Germinal center (tissue), 1 donor: ENCODE measurements at places on chromosomes 16 and 17.

DNA sequence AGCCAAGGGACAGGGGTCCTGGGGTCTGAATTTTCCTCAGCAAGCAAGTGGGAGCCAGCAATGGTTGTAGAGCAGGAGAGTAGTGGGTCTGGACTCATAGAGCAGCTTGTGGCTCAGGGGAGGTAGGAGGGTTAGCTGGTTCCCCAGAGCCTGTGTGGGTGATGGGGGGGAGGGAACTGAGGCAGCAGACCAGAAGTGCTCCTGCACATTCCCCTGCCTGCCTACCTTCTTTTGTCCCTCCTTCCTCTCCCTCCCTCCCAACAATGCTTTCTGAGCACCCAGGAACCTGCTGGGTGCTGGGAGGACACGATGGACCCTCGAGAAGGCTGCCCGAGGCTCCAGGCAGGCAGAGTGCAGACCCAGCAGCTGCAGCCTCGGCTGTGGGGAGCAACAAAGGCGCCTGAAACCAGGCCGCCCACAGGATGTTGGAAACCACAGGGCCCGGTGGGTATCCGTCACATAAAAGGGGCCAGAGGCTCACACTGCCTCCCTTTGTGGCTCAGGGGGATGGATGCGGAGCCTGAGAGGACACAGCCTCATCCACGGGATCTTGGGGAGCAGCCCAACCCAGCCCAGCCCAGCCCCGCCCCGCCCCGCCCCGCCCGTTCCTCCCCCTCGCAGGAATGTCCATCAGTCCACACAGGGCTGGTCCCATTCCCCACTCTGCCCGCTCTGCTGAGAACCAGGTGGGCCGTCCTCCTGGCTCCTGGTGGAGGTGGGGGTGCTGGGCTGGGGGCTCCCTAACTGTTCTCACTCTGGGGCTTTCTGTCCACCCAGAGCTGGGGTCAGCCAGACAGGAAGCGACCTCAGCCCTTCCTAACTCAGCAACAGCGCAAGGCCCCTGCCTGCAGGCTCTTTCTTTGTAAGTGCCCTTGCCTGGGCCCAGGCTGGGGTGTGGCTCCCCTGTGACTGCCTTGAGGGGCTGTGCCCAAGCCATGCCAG lies 1.7 kb upstream of the NLRC3 start:
- DNase-seq = peak; percentile 56

- no peak for DNase-seq
These were observed 161.4 kb upstream of the C16orf82 start for GRCh38 chr16:26905336-26905735.

- DNase-seq = no peak
These were observed 200.1 kb downstream of the KCNJ2 start for GRCh38 chr17:70369391-70369790.

GRCh38 chr17:4540687-4541327 lies 14.4 kb downstream of the MYBBP1A start:
- no peak for DNase-seq

- DNase-seq = no peak
These were observed 87.9 kb downstream of the C16orf78 start for GRCh38 chr16:49461517-49461951.

DNA sequence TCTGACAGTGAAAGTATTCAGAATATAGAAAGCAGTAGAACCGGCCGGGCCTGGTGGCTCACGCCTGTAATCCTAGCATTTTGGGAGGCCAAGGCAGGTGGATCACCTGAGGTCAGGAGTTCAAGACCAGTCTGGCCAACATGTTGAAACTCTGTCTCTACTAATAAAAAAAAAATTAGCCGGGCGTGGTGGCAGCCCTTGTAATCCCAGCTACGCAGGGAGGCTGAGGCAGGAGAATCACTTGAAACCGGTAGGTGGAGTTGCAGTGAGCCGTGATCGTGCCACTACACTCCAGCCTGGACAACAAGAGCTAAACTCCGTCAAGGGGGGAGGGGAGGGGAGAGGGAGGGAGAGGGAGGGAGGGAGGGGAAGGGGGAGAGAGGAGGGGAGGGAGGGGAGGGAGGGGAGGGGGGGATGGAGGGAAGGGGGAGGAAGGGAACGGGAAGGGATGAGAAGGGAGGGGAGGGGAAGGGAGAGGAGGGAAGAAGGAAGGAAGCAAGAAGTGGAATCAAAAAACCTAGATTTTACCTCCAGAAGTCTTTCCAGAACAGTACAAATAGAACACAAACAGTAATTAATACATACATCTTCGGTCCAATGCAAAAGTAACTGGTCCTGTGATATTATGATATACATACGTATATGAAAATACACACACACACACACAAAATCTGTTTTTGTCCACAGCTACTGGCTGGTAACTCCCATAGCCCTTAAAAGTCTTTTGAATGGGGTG lies 10.9 kb upstream of the NT5C start:
- no peak for DNase-seq

GRCh38 chr16:73878611-73879010 lies 418.0 kb upstream of the PSMD7 start:
- DNase-seq = no peak

- DNase-seq = no peak
These were observed 86.2 kb downstream of the ABCC6 start for GRCh38 chr16:16137110-16137509.

GRCh38 chr16:867421-868385 lies 67.2 kb upstream of the GNG13 start:
- DNase-seq = no peak

- DNase-seq = no peak
These were observed at the start of gene SLC4A1 for GRCh38 chr17:44267818-44268490. Gene SLC4A1, minus strand, starts transcription at chr17:44268135. Its CDS starts 5,269 bp downstream, at chr17:44262866.

- DNase-seq = no peak
These were observed 77.0 kb downstream of the MRC2 start for GRCh38 chr17:62704381-62704971.

DNA sequence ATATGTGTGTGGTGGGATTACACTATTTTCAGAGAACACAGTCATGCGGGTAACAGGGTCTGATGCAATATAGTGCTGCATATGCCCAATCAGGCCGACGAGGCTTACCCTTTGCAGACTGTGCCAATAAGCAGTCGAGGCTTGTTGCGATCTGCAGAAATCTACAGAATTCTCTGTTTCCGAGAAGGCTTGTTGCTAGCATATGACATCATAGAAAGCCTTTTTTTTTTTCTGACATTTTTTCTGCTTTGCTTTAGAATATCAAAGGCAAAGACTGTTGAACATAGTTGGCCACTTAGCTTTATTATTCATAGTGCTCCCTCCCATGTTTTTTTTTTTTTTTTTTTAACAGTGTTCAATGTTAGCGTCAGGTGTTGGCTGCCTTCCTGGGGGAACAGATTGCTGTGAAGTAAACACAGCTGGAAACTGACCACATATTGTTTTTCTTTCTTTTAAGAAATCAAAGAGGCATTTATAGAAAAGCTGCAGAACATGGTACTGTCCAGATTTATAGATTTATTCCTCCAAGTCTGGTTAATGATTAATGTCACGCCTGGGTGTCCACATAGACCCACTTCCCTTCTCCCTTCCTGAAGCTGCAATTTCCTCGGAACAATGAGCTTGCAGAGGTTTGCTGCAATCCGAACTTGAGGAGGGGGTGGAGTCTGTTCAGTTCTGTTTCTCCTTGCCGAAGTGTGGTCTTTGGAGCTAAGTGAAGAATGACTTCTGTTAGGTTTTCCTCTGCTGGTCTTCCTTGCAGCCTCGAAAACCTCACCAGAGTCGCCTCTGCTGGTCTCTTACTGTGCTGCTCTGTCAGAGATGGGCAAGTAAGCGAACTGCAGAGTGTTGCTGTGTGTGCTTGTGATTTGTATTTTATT lies 87.3 kb downstream of the MAP2K6 start:
- DNase-seq = no peak

GRCh38 chr17:31696184-31696602 lies 162.9 kb downstream of the COPRS start:
- no peak for DNase-seq

DNA sequence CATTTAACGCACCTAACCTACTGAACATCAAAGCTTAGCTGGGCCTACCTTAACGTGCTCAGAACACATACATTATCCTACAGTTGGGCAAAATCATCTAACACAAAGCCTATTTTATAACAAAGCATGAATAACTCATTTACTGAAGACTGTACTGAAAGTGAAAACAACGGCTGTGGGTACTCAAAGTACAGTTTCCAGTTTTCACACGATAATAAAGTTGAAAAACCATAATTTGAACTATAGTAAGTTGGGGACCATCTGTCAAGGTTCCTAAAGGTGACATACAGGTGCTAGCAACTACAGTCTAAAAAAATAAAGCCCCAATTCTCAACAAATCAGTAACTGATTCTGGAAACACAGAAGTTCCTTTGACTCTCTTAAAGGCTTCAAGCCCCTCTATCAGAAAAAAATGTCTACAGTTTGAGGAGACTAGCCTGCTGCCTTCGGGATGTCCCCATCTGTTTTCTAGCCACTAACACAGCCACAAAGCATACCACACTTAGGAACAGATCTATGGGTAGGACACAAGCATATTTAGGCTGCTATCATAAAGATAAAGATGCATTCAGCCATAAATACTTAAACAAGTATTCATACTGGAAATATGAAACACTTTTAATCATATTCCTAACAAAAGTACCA lies 71.3 kb downstream of the KANSL1 start:
- no peak for DNase-seq

GRCh38 chr16:10385725-10386516 lies at the start of gene ATF7IP2:
Gene ATF7IP2, plus strand, starts transcription at chr16:10386061. Its CDS starts 44,560 bp downstream, at chr16:10430621.
- DNase-seq = peak; percentile 97

- DNase-seq = no peak
These were observed 131.9 kb downstream of the C16orf95 start for GRCh38 chr16:87185308-87185707.

GRCh38 chr17:68804777-68805520 lies 150.2 kb downstream of the ABCA8 start:
- no peak for DNase-seq

- no peak for DNase-seq
These were observed 5.5 kb downstream of the GAST start for GRCh38 chr17:41717408-41718286.

GRCh38 chr17:38719943-38720641 lies 10.0 kb upstream of the CISD3 start:
- no peak for DNase-seq

DNA sequence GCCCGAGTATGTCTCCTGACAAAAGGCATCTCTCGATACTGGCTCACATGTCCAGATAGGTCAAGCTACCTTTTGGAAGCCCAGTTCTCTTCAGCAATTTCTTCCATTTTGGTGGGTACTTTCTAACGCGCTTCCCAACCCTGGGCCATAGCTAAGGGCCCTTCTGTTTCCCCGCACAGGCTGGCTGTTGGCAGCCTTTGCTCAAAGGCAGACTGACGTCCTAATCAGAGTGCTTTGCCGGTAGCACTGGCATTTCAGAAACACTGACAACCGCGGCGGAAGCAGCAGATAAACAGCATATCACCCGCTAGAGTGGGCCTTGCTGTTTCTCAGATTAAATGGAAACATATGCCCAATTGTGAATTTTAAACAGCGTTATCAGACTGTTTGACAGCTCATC lies 49.3 kb upstream of the MPHOSPH6 start:
- no peak for DNase-seq

- DNase-seq = no peak
These were observed 21.9 kb downstream of the PMM2 start for GRCh38 chr16:8819411-8820034.

DNA sequence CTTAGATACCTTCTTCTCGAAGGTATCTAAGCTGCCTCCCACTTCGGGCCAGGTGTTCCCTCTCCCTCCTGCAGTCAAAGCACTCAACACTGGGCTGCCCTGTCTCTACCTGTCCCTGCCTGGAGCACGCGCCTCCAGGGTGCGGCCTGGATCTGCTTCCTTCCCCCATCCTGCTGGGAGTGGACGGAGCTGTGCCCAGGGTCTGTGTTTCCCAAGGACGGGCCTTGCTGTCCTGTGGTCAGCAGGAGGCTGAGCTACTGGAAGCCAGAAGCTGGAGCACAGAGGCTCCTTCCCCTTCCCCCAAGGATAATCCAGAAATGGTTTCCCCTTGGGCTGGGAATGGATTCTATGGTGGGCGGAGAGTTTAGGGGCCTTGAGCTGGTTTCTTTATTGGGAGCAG lies 16.7 kb downstream of the LLGL2 start:
- DNase-seq = no peak

DNA sequence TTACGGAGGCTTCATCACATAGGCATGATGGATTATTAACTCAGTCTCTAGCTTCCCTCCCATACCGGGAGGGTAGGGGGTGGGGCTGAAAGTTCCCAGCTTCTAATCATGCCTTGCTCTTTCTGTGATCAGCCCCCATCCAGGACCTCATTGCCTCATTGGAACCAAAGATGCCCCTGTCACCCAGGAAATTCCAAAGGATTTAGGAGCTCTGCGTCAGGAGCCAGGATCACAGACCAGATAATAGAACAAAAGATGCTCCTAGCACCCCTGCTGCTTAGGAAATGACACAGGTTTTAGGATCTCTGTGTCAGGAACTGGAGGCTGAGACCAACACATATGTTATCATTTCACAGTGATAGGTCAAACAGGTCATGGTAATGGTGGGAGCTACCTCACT lies 9.7 kb downstream of the USB1 start:
- no peak for DNase-seq

DNA sequence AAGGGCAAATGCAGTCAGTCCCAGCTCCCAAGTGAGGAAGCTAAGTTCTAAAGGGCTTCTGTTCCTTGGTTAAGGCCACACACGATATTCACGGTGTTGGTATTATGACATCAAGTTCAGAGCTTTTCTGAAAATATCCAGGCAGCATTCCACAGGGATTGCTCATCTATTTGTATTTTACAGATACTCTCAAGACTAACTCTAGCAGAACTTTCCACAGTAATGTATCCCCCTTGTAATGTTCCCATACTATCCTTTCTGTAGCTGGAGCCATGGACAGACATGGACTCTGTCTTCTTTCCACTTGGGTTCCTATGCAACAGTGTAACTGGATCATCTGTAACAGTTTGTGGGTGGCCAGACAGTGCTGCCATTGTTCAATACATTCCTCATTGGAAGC lies 13.5 kb downstream of the SDR42E1 start:
- no peak for DNase-seq

DNA sequence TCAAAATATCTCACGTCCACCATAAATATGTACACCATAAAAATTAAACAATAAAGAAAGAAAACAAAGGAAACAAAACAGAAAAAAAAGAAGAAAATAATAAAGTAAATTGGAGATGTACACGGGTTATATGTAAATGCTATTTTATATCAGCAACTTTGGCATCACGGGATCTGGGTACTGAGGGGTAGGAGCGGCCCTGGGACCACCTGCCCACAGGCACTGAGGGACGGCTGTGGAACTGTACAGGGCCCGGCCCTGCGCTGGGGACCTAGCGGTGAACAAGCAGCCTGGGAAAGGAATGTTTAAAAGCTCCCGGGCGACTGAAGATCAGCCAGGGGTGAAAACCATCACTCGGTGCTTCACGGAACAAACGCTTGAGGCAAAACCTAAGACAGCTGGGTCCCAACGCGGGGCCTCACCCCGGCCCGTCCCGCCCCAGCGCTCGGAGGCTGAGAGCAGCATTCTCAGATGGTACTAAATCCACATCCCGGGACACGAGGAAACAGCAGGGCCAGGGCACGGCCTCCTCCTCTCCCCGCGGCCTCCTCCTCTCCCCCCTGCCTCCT lies 31.2 kb downstream of the NXN start:
- DNase-seq = no peak
